GM12891 (cell line): ENCODE measurements at places on chromosomes 1 and 21.

GRCh38 chr1:39524591-39525365 is 33.3 kb downstream of the BMP8A start:
- DNase-seq = no peak

GRCh38 chr21:45000637-45001133 is 60.9 kb downstream of the SLX9 start:
- DNase-seq = no peak

GRCh38 chr1:54887665-54888071 is 673 bp upstream of the DHCR24 start:
- DNase-seq = no peak

- DNase-seq = peak; percentile 76
These were observed 18.7 kb downstream of the MFSD2A start for GRCh38 chr1:39973503-39974135.

GRCh38 chr1:21750841-21751240 is 32.1 kb downstream of the USP48 start:
- DNase-seq = no peak
